Colonic mucosa (tissue), 4 donors: ENCODE measurements at places on chromosomes 6 and 20.

DNA sequence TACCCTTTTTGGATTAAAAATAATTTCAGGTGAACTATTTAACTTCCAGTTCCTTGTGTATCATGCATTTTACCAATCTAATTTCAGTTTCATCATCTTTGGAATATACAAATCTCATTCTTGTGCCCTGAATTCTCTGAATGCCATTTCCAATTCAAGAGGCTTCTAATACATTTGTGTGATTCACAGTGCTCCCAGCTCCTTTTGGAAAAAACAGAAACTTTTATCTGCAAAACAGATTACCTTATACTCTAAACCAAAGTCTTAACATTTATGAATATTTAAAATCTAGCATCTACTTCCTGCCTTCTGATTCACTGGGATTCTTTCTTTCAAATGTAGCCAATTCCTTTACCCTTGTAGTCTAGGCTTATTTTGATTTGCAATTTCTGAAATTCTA lies 11.1 kb upstream of the PEX7 start:
- DNase-seq = no peak

GRCh38 chr20:61662226-61662967 lies 403.3 kb downstream of the TAF4 start:
- no peak for DNase-seq

- DNase-seq = no peak
Observed at GRCh38 chr6:145015739-145016558, 719.4 kb downstream of the EPM2A start.

- peak; percentile 72 for DNase-seq
Observed at GRCh38 chr20:50635676-50636600, 55.4 kb downstream of the RIPOR3 start.

- peak; percentile 45 for DNase-seq
Observed at GRCh38 chr6:161882196-161882765, 608.4 kb upstream of the AGPAT4 start.

DNA sequence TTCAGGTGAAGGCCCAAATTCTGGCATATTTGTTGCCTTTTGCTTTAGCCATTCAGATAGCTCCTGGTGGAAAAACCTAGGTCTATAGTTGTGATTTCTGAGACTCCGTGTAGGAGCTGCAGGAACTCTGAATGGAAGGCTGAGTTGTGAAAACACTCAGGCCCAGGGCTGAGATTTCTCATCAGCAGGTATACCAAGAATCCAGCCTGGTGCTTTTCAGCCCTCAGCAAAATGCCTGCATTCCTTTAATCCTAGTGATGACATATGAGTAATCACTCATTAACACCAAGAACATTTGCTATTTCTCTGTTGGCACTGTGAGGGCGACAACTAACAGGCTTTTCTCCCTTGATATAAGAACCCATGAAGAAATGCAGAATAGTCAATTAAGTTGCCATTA lies 546.1 kb upstream of the MAN1A1 start:
- no peak for DNase-seq

- no peak for DNase-seq
Observed at GRCh38 chr6:94254689-94255088, 835.3 kb upstream of the EPHA7 start.

DNA sequence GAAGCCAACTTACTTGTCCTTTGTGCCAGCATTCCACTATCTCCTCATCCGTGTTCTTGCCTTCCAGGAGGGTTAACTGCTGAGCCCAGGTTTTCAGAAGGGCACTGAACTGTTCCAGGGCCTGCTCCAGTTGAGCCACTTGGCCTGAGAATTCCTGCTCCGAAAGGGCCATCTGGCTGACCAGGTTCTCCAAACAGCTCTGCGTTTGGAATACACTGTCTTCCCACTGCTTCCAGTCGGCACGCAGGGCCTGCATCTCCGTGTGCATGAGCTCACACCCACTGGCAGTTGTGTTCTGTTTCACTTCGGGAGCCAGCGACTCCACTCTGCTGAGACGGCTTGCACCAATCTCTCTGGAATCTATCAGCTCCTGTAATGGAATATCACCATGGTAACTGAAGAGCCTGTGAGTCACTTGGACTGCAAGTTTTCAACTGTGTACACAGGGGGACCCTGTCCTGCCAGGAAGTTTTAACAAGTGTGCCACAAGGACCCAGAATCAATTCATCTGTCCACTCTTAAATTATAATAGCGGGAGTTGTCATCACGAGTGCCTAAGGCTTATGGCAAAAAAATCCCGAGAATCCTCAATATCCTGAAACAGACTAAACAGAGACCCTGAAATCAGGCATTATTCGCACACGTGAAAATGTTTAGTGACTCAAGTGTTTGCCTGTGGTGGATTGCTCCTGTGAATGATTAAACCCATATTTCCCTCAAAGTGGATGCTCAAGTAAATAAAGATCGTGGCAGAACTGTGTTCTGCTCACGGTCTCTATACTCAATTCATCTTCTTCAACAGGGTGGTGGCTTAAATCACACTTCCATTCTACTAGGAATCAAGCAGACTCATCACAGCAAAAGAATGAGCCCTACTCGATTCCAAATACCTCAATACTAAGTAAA lies 255.9 kb downstream of the SYNE1 start:
- peak; percentile 44 for DNase-seq

- DNase-seq = no peak
Observed at GRCh38 chr6:56459030-56459805, 183.5 kb downstream of the DST start.

- no peak for DNase-seq
Observed at GRCh38 chr6:54115966-54116365, 4.7 kb downstream of the MLIP start.

DNA sequence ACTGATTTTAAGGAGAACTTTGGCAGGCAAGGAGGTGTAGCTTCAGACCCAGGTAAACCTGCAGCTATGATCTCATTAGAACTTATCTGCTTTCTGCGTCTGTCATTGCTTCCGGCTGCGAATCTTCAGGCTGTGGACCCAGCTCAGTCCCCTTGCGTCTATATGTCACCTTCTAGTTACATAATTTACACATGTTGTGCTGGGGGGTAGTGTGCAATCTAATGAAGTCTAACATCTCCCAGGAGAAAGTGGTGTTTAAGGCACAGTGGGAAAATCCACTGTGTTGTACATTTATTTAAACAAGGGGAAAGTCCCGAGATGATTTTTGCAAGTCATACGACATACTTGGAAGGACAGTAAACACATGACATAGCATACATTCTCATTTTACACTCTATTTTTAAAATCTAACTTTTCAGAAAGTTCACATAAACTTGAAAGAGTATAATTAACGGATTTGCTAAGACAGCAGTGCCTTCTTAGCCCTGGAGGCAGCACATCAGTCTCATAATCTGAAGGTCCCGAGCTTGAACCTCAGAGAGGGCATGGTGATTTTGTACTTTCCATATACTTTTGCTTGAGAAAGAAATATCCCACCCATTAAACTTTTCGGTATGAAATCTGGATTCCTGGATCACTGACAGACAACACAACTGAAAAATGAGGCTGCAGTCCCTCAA lies 35.2 kb downstream of the GPX6 start:
- DNase-seq = no peak

GRCh38 chr20:37803438-37804307 lies 99.3 kb upstream of the VSTM2L start:
- DNase-seq = no peak

DNA sequence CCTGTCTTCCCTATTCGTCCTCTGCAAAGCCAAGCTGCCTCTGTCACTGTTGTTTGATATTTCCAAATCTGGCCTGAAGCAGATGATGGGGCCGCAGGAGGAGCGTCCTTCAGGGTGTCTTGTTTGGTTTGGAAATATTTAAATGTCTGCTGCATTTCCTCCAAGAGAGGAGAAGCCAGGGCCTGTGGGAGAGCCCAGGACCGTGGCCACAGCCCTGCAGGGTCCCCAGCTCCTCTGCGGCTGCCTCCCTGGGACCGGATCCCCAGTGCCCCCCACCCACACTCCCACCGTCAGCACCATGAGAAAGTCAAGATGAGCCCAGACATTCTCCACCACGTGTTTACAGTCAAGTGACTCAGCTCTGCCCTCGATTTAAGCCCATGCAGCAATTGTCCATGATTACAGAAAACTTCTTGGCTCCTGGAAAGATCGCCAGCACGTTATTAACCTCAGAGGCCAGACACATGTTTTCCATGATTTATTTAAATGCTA lies 18.2 kb downstream of the FOXF2 start:
- DNase-seq = no peak

DNA sequence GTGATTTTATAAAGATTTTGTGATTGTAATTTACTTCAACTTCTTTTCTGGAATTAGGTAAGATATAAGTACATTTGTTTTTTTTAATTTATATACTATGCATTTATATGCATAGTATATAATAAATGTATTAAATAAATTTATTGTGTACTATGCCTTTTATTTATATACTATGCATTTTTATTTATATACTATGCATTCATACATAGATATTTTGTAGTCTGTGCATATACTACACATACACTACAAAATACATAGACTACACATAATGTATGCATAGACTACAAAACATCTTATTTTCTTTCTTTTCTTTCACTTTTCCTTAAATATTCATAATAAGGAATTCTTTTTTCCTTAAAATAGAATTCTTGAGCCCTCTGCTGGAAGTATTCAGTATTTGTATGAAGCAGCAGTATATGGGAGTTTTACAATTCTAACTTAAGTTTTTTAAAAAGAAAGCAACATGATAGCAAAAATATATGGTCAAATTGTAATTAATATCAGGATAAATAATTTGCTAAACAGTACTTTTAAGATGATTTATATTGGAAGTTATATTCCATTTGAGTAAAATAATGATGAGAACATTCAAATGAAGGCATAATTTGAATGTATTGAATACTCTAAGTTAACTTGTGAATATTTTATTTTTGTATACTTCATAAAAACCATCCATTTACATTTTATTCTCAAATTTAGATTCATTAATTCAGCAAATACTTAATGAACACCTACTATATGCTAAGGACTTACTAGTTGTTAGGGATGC lies 129.3 kb downstream of the KLHL32 start:
- DNase-seq = no peak

DNA sequence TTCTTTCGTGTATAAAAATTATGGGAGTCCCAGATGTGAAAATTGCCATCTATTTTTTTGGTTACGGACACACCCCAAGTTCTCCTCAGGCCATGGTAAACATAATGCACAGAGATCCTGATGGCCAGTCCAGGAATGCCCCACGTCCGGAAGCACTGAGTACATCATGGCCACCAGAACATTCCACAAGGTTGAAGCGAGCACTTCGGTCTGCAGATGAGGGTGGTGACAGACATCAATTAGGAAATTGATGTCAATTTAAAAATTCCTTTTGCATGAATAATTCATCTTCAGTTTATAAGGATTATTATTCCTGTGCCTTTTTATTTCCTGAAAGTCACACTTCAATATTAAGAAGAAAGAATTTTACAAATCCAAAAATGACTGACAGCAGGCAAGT lies 13.2 kb upstream of the EXOC2 start:
- DNase-seq = no peak

- DNase-seq = no peak
Observed at GRCh38 chr6:16421462-16421960, 183.1 kb downstream of the GMPR start.

- DNase-seq = peak; percentile 69
Observed at GRCh38 chr6:169654598-169655391, 47.0 kb downstream of the WDR27 start.

GRCh38 chr20:46558511-46558959 lies 8.1 kb upstream of the OCSTAMP start:
- peak; percentile 27 for DNase-seq

DNA sequence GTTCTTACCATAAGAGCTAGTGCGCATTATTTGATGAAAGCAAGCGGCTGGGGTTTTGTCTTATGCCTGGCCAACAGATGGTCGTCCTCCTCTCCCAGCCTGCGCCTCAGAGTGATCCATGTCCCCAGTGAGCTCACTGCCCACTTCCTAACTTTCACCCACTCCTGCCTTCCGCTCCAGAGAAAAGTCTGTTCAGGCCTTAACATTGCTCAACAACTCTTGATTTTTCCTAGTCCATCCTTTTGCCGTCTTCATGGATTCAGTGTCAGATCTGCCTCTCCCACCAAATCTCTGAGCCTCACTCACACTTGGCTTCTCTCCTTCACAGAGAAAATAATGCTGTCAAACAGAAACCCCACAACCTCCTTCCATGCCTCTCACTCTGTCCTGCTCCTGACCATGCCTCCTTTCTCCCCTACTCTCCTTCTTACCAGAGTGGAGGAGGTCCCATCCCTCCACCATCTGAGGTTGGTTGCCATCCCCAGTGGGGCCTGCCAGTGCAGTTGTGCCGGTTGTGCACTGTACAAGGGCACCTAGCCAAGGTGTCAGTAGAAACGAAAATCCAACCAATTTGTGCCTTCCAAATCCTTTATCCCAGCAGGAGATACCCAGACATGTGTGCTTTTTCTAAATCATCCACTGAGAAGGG lies 58.9 kb upstream of the SRSF6 start:
- DNase-seq = no peak
